ENCODE measurements at places on chromosomes 1 and 21.

GRCh38 chr1:202967684-202968281 lies 726 bp upstream of the CYB5R1 start:
- DNase-seq = peak; percentile 35

DNA sequence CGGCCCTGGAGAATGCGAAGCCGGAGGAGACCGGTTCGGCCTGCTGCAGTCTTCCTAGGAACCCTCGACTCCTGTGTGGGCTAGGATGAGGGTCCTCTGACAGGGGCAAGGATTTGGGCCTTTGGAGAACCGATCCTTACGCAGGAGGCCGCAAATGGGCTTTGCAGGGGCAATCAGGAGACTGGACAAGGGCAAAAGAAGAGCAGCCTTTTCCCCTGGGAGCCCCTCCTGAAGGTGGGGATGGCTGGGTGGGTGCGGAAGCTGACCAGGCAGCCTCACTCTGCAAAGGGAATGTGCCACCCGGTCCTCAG lies 111.7 kb downstream of the NAV1 start:
- no peak for DNase-seq

GRCh38 chr1:200217703-200218102 lies 190.2 kb downstream of the NR5A2 start:
- DNase-seq = no peak

DNA sequence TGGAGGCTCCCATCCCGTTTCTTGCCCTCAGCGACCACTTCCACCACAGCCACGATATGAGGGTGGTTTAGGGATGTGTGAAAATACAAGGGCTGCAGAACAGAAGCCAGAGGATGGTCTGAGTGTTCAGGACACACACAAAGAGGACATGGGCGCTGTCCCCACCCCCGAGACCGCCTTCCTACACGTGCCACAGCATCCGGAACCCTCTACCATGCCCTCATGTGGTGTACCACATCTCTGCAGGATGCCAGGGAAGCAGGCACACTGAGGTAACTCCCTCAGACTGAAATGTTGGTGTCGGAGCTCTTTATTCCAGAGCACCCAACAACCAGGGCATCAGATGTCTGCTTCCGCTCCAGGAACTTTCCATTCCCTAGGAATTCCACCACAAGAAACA lies 23.1 kb downstream of the NPHP4 start:
- no peak for DNase-seq

DNA sequence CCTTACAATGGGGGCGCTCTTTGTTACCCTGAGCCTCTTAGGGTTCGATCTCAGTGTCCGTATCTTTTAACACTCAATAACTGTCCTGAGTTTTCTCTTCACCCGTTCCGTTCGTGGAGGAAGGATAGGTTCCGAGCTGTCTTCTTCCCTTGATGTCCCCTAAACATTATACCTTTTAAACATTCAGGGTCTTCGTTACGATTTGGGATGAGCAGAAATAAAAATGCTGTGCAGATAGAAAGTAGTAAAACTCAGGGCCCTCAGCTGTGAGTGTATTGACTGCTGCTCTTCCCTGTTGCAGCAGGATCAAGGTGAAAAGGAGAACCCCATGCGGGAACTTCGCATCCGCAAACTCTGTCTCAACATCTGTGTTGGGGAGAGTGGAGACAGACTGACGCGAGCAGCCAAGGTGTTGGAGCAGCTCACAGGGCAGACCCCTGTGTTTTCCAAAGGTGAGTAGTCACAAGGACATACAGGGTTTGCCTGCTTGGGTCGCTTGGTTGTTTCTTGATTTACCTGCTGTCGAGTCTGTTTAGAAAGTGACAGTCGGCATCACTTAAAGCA lies 784 bp downstream of the RPL11 start:
- no peak for DNase-seq

DNA sequence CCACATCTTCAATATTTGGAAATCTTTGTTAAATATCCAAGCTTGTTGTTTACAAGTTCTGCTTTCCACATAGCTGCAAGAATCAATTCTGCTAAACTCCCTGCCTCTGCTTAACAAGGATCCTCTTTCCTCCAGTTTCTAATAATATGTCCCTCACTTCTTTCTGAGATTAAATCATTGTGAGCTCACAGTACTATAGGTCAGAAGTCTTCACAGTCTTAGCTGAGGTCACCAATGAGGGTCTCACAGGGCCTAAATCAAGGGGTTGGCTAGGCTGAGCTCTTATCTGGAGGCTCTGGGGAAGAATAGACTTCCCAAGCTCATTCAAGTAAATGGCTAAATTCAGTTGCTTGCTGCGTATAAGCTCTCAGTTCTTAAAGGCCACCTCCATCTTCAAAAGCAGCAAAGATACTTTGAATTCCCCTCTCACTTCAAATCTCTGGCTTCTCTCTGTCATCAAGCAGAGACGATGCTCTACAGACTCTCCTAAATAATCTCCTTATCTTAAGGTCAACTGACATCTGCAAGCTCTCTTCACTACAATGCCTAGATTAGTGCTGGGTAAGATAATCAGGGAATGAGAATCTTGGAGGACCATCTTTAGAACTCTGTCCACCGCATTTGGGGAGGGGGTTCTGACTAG lies 175.3 kb downstream of the PLPPR4 start:
- no peak for DNase-seq

DNA sequence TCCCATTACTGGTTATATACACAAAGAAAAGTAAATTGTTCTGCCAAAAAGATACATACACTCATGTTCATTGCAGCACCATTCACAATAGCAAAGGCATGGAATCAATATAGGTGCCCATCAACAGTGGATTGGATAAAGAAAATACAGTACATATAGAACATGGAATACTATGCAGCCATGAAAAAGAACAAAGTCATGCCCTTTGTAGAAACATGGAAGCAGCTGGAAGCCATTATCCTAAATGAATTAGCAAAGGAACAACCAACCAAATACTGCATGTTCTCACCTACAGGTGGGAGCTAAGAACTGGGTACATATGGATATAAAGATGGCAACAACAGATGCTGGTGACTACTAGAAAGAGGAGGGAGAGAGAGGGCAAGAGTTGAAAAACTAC lies 132.6 kb downstream of the PLD5 start:
- no peak for DNase-seq

DNA sequence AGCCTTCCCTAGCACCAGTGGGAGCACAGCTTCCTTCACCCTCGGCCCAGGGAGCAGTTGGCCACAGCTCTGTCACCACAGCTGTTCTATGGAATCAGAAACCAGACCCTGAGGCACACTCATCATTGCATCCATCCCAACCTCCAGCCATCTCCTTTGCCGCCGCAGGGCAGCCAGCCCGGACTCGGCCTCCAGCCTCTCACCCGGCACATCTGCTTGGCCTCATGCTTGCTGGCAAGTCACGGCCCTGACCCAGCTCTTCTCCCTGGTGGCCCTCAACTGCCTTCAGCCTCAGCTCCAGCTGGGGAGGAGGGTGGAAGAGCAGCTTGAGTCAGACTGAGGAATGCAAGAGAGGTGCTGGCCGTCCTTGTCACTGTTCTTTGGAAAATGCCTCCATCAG lies 59.8 kb downstream of the TOR1AIP2 start:
- no peak for DNase-seq

- no peak for DNase-seq
Observed at GRCh38 chr21:16145479-16145878, 415.7 kb downstream of the USP25 start.

GRCh38 chr1:222928212-222928611 lies 113.4 kb downstream of the DISP1 start:
- DNase-seq = no peak

- no peak for DNase-seq
Observed at GRCh38 chr1:212645546-212646543, 37.3 kb downstream of the ATF3 start.

- DNase-seq = no peak
Observed at GRCh38 chr1:27103498-27103897, 51.4 kb downstream of the SLC9A1 start.

- DNase-seq = no peak
Observed at GRCh38 chr1:205421798-205422197, at the start of gene LEMD1. Gene LEMD1, minus strand, starts transcription at chr1:205422056. Its CDS starts 1,520 bp downstream, at chr1:205420536.

Data from CD4-positive, alpha-beta T cell treated with Interleukin-2 at 100 ng/mL for 4 hours (primary cell).